Aortic smooth muscle cell (primary cell): ENCODE measurements at places on chromosomes 6 and 20. TPM values are rescaled to one million over a fixed set of nuclear protein-coding genes. Genes with fewer than 3 reads are reported as not detected.

The SLC2A10 gene
- total RNA-seq, result 40.7 and 40.8 TPM in 2 replicates

The CDK19 gene
- total RNA-seq, result 7.5 and 10.1 TPM in 2 replicates

The C20orf144 gene
- 0.12 and 0.13 TPM in 2 replicates for total RNA-seq

The PPT2 gene
- total RNA-seq, result 28.3 and 69.1 TPM in 2 replicates

The SLC35D3 gene
- total RNA-seq, result not detected in 2 replicates

The FOXC1 gene
- 29.8 and 36.5 TPM in 2 replicates for total RNA-seq

The HRH3 gene
- total RNA-seq, result not detected in 2 replicates
